Activated B cell treated with CpG ODN at 0.5 μM for 24 hours (primary cell): ENCODE measurements at places on chromosomes 4 and X.

DNA sequence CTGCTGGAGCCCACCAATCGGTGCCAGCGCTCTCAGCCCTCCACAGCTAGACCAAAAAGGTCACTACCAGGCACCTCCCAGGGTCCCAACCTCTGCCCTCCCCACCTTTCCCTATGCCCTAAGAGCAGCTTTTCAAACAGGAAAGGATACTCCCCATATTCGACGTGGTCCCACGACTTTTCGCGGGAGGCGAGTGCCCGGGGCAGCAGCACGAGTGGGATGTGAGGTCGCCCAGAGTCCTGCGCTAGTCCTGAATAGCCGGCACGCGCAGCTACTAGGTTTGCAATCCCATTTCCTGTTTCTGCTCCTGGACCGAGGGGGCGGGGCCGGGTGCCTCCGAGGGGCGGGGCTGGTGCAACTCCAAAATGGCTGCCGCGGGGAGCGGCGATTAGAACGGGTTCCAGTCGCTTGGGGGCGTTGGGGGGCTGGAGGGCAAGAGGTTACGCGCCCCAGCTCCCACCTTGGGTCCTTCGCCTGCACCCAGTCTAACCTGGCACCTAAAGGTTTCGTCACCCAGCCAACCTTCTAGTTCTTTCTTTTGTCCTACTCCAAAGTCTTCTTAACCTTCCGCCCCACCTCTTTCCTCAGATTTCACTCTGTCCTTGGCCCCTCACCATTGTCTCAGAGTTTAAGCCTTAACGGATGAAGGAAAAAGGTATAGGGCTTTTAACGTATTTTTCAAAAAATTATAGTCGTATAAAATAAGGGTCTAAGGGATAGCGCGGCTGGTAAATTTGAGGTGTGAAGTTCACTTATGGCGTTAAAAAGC is 85.0 kb upstream of the TENT5D start:
- no peak for DNase-seq

- DNase-seq, result no peak
Observed at GRCh38 chrX:77640702-77641101, 145.3 kb downstream of the ATRX start.

DNA sequence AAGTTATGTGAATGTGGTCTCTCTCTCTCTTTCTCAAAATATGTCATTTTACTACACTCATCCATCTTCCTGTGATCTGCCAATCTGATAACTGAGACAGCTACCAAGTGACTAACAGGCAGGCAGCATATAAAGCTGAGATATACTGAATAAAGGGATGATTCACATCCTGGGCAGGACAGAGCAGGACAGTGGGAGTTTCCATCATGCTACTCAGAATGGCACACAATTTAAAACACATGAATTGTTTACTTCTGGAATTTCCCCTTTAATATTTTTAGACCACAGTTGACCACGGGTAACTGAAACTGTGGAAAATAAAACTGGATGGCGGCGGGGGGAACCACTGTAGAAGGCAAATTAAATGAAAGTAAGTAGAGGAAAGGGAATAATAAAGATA is 58.6 kb upstream of the DCTD start:
- no peak for DNase-seq

DNA sequence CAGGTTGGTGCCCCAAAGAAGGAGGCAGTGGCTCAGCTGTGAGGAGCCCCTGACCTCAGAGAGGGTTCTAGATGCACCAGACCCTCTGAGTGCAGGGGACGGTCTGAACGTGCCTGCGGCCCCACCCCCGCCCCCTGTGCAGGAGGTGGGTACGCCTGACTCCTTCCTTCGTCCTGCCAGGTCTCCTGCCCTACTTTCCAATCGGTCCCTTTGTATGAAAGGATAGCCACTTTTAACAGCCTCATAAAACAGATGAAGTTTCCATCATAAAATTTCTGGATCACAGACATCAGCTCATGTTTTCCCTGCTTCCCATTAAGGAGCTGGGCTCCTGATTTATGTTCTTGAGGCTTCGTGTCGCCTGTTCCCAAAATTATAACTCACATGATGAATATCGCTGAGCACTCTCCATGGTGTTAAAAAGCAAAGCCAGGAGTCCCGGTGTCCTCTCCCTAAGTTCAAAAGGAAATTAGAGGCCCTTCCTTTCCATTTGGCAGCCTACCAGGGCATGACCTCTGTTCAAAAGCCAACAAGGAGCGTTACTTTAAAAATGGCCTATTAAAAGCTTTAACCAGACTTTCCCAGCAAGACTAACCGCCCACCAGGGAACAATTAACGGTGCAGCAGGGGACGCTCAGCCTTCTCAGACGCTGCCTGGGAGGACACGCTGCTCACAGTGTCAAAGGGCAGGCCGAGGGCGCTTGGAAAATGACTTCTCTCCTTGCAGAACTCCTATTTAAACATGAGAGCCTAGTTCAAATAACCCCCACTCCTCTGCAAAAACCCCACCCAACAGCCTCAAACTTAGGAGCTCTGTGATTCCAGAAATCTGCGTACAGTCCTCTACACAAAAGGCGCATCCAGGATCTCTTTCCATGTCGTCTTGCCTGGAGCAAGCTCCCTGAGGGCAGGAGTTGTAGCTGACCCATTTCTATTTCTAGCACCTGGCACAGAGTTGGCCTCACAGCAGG is 181.9 kb downstream of the AFAP1 start:
- DNase-seq, result no peak

DNA sequence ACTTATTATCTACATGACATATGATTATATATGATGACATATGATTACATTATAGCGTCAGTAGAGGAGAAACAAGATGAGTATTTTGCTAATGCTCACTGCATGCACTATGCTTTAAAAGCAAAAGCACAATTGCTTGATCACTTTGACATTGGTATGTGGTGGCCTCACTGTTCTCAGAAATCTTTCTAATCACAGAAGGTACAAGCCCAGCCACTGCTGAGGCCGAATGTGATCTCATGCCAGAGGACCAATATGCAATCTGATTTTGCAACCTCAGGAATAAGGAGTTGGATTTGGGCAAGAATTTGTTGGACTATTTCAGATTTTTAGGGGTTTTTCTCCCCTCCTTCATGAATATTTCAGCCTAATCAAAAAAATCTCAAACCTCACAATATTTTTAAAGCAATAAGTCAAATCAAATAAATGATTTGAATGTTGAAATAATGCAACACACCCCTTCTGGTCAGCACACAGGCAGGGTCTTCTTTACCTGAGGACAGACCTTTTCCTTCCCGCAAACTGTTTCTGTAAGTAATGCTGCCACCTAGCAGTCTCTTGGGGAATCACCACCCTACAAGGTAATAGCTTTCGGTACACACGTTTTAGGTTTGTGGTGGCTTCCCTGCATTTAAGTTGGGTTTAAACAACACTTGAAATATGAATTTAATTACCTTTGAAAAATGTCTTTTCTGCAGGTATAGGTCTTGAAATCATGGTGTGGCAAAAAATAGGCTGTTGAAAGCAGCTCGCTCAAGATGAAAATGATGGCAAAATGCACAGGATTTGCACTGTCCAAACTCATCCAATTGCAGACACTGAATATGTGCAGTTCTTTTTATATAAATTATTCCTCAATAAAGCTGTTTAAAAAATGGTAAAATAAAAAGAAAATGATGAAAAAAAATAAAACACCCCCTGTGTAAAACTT is 4.8 kb upstream of the CXCL13 start:
- DNase-seq, result no peak

GRCh38 chr4:20268028-20268427 is 16.3 kb downstream of the SLIT2 start:
- no peak for DNase-seq

DNA sequence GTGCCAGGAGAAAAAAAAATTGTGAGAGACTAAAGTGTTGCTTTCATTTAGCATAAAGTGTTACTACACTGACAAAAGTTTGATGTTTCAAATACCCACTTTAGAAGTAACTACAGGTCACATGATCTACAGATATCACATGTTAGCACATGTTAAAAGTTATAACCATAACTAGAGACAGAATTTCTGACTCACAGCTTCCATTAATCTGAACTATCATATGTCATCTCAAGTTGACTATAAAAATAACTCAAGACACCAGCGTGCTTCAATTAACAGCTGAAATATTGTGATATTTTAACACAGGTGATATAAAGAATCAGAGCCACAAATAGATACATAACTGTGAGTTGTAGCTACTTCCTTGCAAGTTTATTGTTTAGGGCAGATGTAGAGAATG is 591.5 kb upstream of the PITX2 start:
- DNase-seq, result no peak

- DNase-seq, result no peak
Observed at GRCh38 chr4:173782660-173783059, 252.6 kb upstream of the HAND2 start.

- DNase-seq, result no peak
Observed at GRCh38 chr4:26931966-26932365, 71.3 kb downstream of the STIM2 start.

- no peak for DNase-seq
Observed at GRCh38 chr4:168076989-168077725, 15.2 kb upstream of the ANXA10 start.

GRCh38 chr4:147492761-147493160 is 11.9 kb downstream of the EDNRA start:
- no peak for DNase-seq

DNA sequence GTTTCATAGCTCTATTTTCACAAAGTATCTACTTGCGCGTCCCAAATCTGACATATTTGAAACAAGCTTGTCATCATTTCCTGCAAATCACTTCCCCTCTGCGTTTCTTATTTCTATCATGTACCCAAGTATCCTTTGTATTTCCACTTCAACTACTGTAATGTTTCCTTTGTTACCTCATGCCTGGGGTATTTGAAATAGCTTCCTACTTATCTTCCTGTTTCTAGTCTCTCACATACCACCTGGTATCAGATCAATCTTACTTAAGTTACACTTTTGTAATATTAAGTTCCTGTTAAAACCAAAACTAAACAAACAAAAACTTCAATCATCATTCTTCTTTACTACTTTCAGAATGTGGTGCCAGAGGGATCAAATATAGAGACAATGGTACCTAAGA is 93.6 kb upstream of the SMAD1 start:
- no peak for DNase-seq

DNA sequence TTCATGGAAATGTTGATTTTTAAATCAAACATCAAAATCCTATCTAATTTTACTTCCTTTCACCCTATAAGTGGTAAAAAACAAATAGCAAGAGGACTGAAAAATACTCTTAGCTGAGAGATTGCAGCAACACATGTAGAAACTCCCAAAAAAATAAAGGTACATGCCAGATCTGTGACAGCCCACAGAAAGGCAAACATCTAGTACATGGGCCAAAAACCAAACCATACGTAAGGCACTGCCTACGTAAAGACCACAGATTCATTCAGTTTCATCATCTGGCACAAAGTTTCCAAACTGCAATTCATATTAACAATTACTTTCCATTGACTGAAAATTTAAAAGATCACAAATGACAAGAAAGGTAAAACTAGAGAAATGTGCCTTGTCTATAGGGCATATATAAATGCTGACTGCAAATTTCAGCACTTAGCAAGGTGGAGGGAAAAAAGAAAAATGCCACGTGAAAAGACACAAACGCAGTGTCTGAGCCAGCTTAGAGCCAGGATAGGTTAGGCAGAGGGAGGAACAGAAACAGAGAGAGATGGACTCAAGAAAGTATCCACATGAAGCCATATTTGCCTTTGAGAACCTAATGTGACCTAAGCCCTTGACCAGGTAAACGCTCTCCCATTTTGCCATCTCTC is 88.1 kb downstream of the TSPAN5 start:
- DNase-seq, result no peak

DNA sequence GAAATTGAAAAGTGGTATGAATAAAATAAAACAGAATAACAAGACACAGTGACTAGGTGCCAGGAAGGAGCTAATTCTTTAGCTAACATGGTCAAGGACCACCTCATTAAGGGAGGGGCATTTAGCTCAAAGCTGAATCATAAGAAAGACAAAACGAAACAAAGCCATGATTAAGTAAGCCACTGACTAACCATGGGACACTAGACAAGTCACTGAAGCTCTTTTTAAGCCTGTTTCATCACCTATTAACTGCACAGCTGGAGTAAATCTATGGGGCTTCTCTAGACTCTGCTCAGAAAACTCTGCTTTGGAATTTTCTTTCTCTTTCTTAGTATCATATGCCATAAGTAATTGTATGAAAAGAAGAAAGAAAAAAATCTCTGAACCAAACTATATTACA is 49.8 kb upstream of the C1QTNF7 start:
- DNase-seq, result no peak

DNA sequence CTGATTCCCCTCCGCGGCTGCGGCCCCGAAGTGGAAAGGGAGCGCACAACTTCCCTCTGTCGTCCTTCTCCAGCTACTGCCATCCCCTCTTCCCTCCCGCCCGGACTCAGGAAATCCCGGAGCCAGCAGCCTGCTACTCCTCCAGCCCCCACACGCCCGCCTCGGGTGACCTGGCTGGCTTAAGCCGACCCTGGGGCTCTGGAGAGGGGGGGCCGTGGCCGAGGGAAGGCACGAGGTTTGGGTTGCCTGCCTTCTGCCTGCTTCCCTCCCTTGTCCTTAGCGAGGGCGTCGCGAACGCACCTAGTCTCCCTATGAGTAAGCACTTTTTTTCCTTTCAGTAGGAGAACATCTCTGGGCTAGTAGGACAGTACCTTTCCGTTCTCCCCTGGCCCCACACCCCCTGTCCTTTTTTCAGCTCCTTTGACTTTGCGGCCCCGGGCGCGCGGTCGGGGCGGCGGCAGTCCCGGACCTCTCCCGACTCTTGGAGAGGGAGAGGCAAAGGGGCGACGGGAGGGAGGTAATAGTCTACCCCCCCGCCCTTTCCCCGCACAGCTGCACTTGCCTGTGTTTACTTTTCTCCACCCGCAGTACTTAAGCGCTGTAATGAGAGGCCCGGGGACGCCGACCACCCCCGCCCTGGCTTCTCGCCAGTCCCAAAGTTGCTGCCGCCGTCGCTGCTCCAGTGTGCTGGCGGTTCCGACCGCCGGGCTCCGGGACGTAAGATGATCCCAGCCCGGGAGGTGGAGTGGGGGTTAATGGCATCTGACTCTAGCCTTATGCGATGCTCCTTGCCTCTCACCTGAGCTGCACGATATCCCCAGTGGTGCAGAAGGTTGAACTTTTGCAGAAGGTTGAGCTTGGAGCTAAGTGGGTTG is 868 bp downstream of the PLS3 start:
- DNase-seq, result no peak

GRCh38 chr4:48224606-48225005 is 45.0 kb downstream of the TEC start:
- no peak for DNase-seq

DNA sequence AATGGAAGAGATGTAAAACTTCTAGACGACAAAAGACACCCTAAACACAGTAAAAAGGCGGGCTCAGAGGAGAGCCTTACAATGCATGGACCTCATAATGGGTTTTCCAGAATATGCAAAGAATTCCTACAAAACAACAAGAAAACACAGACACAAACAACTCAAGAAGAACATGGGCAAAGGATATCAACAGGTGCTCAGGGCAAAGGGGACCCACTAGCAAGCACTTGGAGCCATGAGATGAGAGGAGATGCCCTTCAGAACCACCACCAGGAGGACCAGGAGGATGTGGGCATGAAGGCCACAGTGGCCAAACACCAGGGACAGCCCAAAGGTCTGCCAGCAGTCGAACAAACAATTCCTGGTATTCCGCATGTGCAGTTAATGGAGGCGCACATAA is 17.2 kb downstream of the PDZD4 start:
- no peak for DNase-seq

GRCh38 chr4:150768497-150768896 is 186.5 kb downstream of the MAB21L2 start:
- no peak for DNase-seq
